PC-3 (cell line): ENCODE measurements at places on chromosomes 5 and 9. TPM values are rescaled to one million over a fixed set of nuclear protein-coding genes. Genes with fewer than 3 reads are reported as not detected.
A peak's percentile ranks its signal among the peaks of the same experiment; 100 is the strongest.

SLC27A6 gene
- total RNA-seq: not detected in 2 replicates

LHX3 gene
- not detected in 2 replicates for total RNA-seq

ADGRV1 gene
- total RNA-seq: 22.7 and 27.2 TPM in 2 replicates

FBP2 gene
- not detected in 2 replicates for total RNA-seq

FLT4 gene
- total RNA-seq: not detected in 2 replicates

ITK gene
- total RNA-seq: 0.58 and 0.69 TPM in 2 replicates

- DNase-seq: peak; percentile 44
These were observed 88.1 kb downstream of the LPAR1 start for GRCh38 chr9:110950041-110950645.

DNA sequence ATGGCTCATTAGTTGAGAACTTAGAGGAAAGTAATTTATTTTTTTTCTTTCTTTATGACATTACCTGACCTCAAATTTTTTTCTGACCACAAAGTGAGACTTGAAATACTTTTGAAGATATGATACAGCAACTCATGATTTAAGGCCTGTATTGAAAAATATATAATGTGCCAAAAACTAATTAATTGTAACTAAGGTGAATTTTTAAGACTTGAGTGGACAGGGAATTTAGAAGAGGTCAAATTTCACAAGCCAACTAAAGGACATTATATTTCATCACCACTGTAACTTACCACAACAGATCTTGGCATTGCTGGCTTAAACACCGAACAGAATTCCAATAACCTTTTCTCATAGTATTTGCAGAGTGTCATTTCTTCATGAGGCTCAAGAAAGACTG, 1.8 kb downstream of the CCNH start:
- DNase-seq: peak; percentile 46
